ENCODE measurements at places on chromosomes 12 and 14. TPM values are rescaled to one million over a fixed set of nuclear protein-coding genes. Genes with fewer than 3 reads are reported as not detected.

The MYRFL gene
- total RNA-seq: 0.78 TPM

The TAS2R43 gene
- total RNA-seq: 13.6 TPM

The TMTC1 gene
- 40.4 TPM for total RNA-seq

The TMEM117 gene
- total RNA-seq: 15.0 TPM

The KRT3 gene
- total RNA-seq: not detected

The INHBC gene
- not detected for total RNA-seq

The SLC5A8 gene
- total RNA-seq: 1.4 TPM

The ALDH1L2 gene
- total RNA-seq: 9.7 TPM
